ENCODE measurements at places on chromosomes 2 and 18.

GRCh38 chr2:109481599-109481998 is 132.2 kb downstream of the SEPTIN10 start:
- DNase-seq: no peak

- DNase-seq: no peak
Observed at GRCh38 chr2:30645081-30645744, 162.0 kb downstream of the CAPN13 start.

- DNase-seq: no peak
Observed at GRCh38 chr18:41771973-41772372, 183.1 kb upstream of the PIK3C3 start.

DNA sequence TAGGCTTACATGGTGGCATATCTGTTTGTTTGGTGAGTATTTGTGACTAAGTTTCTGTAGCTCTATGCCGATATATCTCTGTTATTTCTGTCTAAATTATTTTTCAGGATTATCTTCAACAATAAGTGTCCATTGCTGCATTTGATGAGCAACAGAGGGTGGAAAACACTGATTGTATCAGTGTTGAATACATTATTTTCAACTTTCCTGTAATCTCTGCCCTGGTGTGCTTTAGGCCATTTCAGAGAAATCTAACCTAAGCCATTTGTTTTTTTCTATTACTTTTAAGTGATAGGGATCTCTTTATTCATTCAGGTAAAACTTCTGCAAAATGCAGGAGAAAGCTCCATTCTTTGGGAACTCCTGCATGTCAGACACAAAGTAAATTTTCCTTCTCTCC is 654.5 kb downstream of the RNF144A start:
- no peak for DNase-seq

GRCh38 chr2:75456825-75457224 is 103.9 kb downstream of the EVA1A start:
- DNase-seq: no peak

- no peak for DNase-seq
Observed at GRCh38 chr18:10841203-10841602, 308.2 kb downstream of the PIEZO2 start.

DNA sequence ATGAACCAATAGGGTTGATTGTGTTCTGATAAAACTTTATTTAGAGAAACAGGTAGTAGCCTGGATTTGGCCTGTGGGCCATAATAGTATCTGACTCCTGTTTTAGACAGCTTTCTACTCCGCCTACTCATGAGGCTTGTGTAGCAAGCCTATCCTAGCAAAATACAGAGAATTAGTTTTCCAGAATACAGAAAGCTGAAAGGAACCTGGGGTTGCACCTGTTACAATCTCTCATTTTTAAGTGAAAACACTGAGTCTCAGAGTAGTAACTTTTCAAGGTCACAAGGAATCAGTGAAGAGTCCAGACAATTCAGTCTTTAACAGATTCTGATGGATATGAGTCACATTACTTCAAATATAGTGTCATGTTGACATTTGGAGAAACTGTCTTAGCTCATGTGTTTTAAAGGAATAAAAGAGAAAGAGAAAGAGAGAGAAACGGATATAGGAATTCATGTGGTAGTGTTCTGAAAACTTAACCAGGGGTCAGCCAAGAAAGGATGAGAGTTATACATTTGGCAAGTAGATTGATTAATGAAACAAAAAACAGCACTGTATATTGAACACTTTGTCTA is 17.0 kb downstream of the ARHGAP28 start:
- no peak for DNase-seq

- no peak for DNase-seq
Observed at GRCh38 chr2:11071211-11071610, 84.1 kb upstream of the SLC66A3 start.

GRCh38 chr2:201484805-201485204 is 33.3 kb downstream of the STRADB start:
- DNase-seq: no peak

GRCh38 chr2:155733091-155733853 is 599.2 kb downstream of the NR4A2 start:
- DNase-seq: no peak

- no peak for DNase-seq
Observed at GRCh38 chr2:100240386-100240785, 81.9 kb downstream of the LONRF2 start.

DNA sequence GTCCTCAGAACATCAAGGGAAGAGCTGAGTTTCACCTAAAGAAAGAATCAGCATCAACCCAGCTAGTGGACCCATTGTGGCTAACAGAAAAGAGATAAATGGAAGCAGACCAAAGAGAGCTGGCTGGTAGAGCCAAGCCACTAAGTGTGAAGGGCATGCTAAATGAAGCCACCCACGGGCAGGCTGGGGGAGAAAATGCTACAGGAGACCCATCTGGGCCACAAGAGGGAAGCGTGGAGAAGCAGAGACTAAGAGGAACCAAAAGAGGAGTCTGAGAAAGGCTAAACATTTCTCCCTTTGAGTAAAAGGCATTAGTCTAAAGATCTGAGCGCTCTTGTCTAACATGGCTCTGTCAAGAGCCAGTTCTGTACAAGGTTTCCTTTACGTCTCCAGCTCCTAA is 15.8 kb downstream of the CWC22 start:
- no peak for DNase-seq

DNA sequence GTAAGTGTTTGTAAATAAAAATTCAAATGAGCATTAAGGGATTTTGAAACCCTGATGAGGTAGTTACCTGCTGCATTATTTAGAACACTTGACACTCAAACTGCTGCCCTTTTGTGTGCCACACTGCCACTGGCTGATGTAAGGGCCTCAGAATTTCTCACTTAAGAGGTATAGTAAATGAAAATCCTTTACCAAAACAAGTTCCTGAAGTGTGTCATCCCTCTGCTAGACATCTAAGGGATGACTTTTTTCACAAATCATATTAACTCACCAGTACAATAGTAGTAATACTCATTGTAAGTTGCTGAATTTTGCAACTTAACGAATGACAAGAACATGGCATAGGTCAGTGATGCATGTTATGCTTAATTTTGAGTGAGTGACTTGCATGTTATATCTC is 274.9 kb upstream of the UBE2E3 start:
- DNase-seq: no peak

- no peak for DNase-seq
Observed at GRCh38 chr2:8625399-8626300, 56.2 kb upstream of the ID2 start.

GRCh38 chr2:220948579-220948978 is 623.5 kb downstream of the EPHA4 start:
- no peak for DNase-seq

GRCh38 chr2:236593531-236593930 is 23.9 kb downstream of the ACKR3 start:
- no peak for DNase-seq

GRCh38 chr2:239269916-239270315 is 130.9 kb downstream of the HDAC4 start:
- DNase-seq: no peak

- DNase-seq: no peak
Observed at GRCh38 chr2:67453310-67453709, 56.2 kb downstream of the ETAA1 start.

DNA sequence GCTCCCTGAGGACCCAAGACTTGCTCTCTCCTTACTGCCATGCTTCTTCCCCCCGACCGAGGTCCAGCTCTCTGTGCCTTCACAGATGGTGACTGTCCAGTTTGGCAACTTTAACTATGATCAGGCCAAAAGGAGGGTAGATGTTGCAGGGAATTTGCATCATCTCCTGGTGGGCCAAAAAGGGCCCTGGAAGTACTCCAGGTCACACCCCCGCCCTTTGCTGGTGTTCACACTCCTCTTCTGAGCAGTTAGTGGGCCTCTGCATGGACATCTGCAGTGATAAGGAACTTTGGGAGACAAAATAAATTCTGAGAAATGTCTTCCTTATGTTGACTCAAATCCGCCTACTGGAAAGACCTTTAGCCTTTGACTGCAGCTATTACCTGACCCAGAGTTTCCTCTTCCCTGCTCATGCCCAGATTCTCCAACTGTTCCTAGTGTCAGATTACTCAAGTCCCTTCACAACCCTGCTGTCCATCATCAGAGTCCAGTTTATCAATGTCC is 234.4 kb downstream of the LOXHD1 start:
- no peak for DNase-seq

DNA sequence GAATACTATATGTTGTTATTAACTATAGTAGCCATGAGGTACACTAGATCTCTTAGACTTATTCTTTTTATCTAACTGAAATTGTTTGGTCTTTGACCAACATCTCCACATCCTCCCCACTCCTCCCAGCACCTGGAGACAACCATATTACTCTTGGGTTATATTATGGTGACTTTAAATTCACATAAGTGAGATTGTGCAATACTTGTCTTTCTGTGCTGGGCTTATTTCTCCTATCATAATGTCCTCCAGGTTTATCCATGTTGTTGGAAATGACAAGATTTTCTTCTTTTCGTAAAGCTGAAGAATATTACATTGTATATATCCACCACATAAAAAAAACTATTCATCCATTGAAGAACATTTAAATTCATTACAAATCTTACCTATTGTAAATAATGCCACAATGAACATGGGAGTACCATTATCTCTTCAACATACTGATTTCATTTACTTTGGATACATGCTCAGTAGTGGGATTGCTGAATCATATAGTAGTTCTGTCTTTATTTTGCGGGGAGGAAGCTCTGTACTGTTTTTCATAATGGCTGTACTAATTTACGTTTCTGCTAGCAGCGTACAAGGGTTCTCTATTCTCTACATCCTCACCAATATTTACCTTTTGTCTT is 159.2 kb upstream of the SCN7A start:
- DNase-seq: no peak

- no peak for DNase-seq
Observed at GRCh38 chr18:12990641-12990966, 558 bp upstream of the CEP192 start.

- no peak for DNase-seq
Observed at GRCh38 chr2:160039166-160039903, 23.1 kb downstream of the PLA2R1 start.

- DNase-seq: no peak
Observed at GRCh38 chr2:102832789-102833188, 71.0 kb downstream of the TMEM182 start.

GRCh38 chr2:72035518-72036172 is 112.0 kb downstream of the CYP26B1 start:
- no peak for DNase-seq

DNA sequence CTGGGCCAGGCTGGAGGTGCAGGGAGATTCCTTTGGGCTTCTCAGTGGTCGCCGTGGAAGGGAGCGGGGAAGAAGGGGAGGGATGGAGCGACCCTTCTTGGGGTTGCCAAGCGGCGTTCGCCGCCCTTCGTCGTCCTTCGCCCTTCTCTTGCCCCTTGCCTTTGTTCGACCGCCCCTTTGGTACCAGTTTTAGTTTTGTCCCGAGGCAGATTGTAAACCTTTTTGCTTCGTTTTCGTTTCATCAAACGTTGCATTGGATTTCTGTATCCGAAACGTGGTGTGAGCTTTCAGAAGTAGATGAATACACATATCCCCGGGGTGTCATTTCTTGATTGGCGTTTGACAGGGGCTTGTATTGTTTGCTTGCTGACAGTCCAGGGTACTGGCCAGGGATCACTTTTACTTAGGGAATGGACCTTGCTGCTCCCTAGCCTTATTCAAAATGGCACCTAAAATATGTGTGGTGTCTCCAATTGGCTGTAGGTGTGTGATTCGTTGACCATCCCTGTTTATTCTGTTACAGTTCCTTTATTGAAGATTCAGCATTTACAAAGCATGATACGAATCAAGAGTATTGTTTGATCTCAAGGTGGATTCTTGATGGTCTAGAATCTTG is 788 bp downstream of the USP14 start:
- no peak for DNase-seq

GRCh38 chr2:209331291-209331844 is 92.5 kb upstream of the MAP2 start:
- no peak for DNase-seq

DNA sequence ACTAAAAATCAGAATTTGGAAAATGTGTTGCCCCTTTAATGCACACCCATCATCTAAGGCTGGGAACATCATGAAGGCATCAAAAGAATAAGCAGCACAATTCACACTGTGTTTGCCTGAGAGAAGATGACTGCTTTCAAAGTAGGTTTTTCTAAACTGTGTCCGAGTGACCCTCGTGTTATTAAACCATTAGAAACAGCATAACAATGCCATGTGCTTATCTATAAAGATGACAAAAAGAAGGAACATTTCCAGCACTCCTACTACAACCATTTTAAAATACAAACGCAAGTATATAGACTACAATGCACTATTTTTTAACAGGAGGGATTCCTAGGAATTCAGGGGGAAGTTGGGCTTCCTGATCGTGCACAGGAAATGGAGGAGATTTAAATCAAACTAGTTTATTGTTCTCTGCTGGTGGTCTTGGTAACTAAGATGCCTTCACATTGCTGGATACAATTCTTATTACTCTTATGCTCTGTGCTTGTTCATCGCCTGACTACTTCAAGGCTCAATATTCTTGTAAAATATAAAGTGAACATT is 305.9 kb upstream of the CCDC68 start:
- no peak for DNase-seq

DNA sequence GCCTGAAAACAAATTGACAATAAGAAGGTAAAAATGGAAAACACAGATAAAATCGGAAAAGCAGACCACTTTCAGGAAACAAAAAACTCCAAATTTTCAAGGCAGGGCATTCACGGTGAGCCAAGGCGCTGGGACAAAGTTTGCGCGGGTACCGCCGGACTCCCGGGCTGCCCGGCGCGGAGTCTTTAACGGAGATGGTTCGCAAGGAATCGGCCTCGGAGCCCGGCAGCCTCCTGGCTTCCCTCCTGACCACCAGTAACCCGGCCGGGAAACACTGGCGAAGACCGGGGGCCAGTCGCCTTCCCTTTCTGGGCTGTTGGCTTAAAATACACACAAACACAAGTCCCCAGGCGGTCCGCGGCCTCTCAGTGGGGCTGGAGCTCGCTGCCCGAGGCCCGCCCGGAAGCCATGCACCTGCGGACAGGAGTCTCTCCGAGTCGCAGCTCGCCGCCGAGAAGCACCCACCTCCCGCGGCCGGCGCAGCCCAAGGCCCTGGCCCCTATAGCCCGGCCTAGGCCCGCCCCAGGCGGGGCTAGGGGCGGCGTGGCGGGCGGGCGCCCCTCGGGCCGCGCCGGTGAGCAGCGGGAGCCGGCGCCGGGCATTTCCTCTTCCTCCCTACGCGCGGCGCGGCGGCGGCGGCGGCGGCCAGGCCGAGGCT is 622 bp upstream of the KCMF1 start:
- peak; percentile 54 for DNase-seq

DNA sequence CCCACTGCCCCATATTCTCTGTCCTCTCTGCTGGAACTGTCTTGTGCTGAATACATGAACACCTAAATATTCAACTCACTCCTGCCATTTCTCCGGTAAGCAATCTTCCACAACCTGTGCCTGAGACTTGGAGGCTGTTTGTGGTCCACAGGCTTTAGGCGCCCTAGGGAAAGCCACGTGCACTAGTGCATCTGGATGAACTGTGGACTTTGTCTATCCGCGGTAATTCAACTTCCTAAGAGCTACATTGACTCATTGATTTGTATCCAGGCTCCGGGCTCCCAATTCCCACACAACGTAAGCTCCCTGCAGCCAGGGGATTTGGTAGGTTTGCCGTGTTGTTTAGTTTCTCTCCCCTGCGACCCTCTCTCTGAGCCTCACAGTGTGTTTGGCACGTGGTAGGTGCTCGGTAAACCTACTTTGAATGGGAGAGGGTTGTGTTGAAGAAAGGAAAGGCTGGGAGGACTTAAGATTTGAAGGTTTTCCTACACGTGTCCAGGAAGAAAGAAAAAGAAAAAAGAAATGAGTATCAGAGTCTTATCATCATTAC is 718.2 kb downstream of the DPP10 start:
- no peak for DNase-seq

- DNase-seq: no peak
Observed at GRCh38 chr18:69718912-69719547, 228.6 kb downstream of the CD226 start.
